Erythroblast (primary cell): ENCODE measurements at places on chromosomes 5 and 9.

GRCh38 chr5:82847562-82847961 is 229.6 kb downstream of the TMEM167A start:
- DNase-seq = peak; percentile 48

DNA sequence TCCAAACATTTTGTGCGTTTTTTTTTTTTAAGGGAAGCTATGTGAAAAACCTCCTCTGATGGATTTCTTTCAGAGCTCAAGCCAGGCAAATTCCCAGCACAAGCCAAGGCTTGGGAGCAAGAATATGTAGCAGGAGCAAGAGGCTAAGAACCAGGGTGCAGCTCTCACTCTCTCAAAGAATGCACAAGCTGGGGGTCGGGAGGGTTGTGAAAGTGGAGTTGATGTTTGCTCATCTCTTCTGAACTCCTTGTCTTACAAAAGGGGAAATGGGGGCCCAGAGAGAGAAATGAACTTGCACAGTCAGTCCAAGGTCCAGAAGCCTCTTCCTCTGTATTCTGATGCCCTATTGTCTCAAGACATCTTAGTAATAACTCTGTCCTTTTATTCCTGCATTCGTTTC is 7.7 kb upstream of the TRAF1 start:
- DNase-seq = no peak

- DNase-seq = no peak
These were observed 550 bp downstream of the IFNE start for GRCh38 chr9:21481470-21482056.

DNA sequence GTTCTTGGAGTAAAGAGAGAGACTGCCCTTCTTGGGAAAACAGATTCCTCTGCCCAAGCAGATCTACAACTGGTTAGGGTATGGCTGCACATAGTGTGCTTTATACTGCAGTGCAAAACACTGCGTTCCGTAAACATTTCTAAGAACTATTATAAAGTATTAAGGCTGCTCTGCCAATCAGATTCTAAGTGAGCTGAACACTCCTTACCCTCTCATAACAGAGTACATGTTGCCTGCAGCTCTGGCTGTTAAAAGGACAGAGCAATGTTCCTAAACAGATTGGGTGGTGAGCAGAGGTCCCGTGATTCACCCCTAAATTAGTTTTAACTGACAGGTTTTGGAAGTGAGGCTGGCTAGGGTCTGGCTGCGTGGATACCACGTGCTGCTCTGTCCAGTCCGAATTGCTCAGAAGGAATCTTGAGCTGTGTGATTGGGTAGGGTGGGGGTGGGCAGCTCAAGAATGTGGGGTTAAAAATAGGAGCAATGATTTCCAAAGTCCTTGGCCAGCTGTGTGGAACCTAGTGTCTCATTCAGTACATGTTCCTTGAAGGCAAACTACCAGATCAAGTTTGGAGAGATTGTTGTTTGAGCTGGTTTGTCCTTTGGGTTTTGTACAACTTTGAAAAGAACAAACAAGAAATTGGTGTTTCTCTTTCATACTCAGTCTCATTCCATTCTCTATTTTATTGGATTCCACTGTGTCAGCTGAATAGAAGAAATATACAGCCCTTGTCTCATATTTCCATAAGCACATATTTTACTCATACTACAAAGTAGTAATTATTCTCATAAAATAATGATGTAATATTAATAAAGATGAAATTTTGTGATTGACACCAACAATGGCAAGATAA is 497.6 kb upstream of the CD180 start:
- DNase-seq = no peak

DNA sequence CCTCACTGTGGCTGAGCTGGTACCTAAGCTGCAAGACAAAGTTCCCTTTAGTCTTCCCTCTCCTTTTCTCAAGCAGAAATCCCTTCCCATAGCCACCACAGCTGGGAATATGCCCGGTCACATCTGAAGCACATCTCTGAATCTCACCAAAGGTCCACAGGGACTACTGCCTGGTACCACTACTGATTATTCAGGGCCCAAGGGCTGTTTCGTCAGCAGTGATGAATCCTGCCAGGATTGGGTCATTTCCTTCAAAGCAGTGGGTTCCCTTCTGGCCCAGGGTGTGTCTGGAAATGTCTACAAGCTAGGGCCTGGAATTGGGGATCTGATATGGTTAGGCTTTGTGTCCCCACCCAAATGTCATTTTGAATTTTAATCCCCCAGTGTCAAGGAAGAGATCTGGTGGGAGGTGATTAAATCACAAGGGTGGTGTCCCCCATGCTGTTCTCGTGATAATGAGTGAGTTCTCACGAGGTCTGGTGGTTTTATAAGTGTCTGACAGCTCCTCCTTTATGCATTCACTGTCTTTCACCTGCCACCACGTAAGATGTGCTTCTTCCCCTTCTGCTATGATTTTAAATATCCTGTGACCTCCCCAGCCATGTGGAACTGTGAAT is 83.2 kb upstream of the FST start:
- no peak for DNase-seq

- no peak for DNase-seq
These were observed 95.1 kb downstream of the NMUR2 start for GRCh38 chr5:152309926-152310450.

- no peak for DNase-seq
These were observed 305.9 kb upstream of the PRR16 start for GRCh38 chr5:120158211-120158610.

DNA sequence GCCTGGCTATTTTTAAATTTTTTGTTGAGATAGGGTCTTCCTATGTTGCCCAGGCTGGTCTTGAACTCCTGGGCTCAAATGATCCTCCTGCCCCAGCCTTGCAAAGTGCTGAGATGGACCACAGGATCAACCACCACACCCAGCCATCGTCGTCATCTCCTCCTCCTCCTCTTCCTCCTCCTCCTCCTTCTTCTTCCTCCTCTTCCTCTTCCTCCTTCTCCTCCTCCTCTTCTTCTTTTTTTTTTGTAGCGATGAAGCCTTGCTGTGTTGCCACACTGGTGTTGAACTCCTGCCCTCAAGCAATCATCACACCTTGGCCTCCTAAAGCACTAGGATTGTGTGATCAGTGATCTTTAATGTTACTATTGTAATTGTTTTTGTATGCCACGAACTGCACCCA is 49.4 kb upstream of the ERBIN start:
- no peak for DNase-seq

GRCh38 chr5:34957321-34957720 is 28.0 kb downstream of the DNAJC21 start:
- DNase-seq = no peak

DNA sequence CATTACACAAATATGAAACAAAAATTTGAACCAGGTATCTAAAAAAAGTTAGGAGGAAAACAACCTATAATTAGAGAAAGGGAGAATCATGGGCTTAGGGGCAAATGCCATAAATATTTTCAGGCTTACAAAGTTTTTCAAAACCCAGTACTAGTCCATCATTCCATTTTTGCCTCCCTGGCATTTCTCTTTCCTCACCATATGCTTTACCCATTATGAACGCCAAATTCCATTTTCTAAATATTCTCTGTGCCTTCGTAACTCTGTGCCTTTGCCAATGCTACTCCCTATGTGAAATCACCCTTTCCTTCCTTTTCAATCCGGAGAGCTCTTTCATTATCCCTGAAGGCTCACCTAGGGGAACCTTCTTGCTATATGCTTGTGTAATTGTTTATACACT is 434.1 kb downstream of the ZSWIM6 start:
- DNase-seq = no peak

GRCh38 chr5:141788296-141788970 is 89.8 kb downstream of the PCDH1 start:
- DNase-seq = no peak
